ENCODE measurements at places on chromosomes 11 and 22. TPM values are rescaled to one million over a fixed set of nuclear protein-coding genes. Genes with fewer than 3 reads are reported as not detected.

NFAM1 gene
- total RNA-seq = not detected

OTOG gene
- not detected for total RNA-seq

MMP7 gene
- not detected for total RNA-seq

POTEH gene
- not detected for total RNA-seq

CCND1 gene
- 1.7 TPM for total RNA-seq

PLAAT2 gene
- total RNA-seq = 1.3 TPM

RAB39A gene
- total RNA-seq = 0.59 TPM

SLC22A6 gene
- not detected for total RNA-seq

UBQLNL gene
- 0.55 TPM for total RNA-seq

LUZP2 gene
- total RNA-seq = not detected

IFITM5 gene
- not detected for total RNA-seq

THAP7 gene
- total RNA-seq = 28.7 TPM

SNRPD3 gene
- total RNA-seq = 139 TPM

ANO5 gene
- total RNA-seq = 0.16 TPM

TRIM29 gene
- total RNA-seq = not detected

GDPD4 gene
- not detected for total RNA-seq

PGA5 gene
- not detected for total RNA-seq

TMPRSS13 gene
- total RNA-seq = 1.7 TPM

CLDN5 gene
- total RNA-seq = not detected

CD6 gene
- 152 TPM for total RNA-seq

ANAPC15 gene
- 53.8 TPM for total RNA-seq

BIK gene
- total RNA-seq = 1.5 TPM

PHLDB1 gene
- total RNA-seq = 0.91 TPM

CBLIF gene
- not detected for total RNA-seq

MS4A4A gene
- total RNA-seq = not detected

RRP7A gene
- total RNA-seq = 102 TPM

TPBGL gene
- total RNA-seq = 0.15 TPM

SLC22A25 gene
- total RNA-seq = not detected

DDI1 gene
- total RNA-seq = not detected

NLRP14 gene
- 0.05 TPM for total RNA-seq

Measured in activated CD8-positive, alpha-beta memory T cell treated with anti-CD3 and anti-CD28 coated beads, Interleukin-2, amount 10 ng/mL, durations not matched to agents 7 days and 5 days (primary cell).